ENCODE measurements at places on chromosomes 7 and 10. TPM values are rescaled to one million over a fixed set of nuclear protein-coding genes. Genes with fewer than 3 reads are reported as not detected.

DENND2A gene
- total RNA-seq, result 29.4 TPM

JAKMIP3 gene
- 7.8 TPM for total RNA-seq

PON1 gene
- total RNA-seq, result not detected

GPR141 gene
- not detected for total RNA-seq

GARIN1A gene
- total RNA-seq, result 3.4 TPM

SH2D4B gene
- 1.6 TPM for total RNA-seq

TMEM229A gene
- total RNA-seq, result 0.31 TPM

MYOF gene
- 2.5 TPM for total RNA-seq

ASAH2 gene
- total RNA-seq, result 2.5 TPM

CALHM1 gene
- total RNA-seq, result not detected

SYT15B gene
- total RNA-seq, result under 0.01 TPM
